Tibial nerve (tissue), 4 donors: ENCODE measurements at places on chromosomes 2 and 18. TPM values are rescaled to one million over a fixed set of nuclear protein-coding genes. Genes with fewer than 3 reads are reported as not detected.

DNA sequence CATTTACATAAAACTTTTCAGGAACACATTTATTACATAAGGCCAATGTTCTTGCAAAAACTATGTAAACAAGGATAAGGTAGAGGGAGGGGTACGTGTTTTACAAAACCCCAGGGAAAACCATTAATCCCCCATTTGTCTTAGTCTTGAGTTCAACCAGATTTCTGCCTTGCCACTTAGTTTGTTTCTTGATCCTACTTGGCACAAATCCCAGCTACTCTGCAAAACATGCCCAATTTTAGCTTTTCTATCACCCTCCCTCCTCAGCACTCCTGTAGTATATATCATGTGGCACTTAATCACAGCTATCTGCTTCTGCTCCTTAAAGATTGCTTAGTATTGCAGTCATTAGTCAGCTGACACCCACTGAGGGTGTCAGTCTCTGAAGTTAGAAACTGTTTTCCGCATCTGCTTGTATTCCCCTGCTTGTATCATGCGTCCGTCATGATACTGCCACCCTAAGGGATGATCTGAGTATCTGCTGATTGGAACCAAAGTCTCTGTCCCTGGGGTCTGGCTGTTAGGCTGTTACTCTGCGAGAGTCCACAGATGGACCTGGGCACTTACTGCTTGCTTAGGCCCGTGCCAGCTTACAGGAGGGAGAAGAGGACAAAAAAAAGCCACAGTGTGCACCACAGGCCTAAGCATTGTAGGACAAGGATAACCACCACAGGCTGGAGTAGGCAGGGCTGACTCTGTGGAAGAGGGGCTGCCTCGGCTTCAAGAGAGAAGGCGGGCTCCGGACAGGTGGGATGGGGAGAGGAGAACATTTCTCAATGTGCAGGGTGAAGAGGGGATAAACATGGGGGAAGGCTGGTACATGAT, 82.2 kb downstream of the EPAS1 start:
- no peak for DNase-seq

DNA sequence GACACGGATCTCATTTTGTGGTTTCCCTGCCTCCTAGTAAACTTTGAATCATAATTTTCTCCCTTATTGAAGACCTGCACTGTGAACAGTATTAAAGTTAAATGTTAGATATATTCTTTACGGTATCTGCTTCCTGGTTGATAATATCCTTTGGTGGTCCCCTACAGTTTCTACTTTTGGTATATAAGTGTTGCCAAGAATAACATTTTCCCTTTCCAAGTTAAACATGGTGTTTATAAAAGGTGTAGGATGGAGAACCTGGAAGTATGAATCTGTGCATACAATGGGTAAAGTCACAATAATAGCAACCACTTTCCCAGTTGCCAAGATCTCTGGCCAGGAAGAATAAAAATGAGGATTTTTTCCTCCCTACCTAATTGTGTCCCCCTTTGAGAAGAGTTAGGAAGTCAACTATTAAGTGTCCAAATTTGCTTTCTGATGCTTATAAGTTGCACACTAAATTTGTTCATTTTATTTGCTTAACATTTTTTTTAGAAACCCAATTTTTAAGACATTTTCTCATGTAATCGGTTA, 201.0 kb upstream of the STK17B start:
- DNase-seq: no peak

- no peak for DNase-seq
Observed at GRCh38 chr2:142178604-142179003, 47.8 kb upstream of the LRP1B start.

DNA sequence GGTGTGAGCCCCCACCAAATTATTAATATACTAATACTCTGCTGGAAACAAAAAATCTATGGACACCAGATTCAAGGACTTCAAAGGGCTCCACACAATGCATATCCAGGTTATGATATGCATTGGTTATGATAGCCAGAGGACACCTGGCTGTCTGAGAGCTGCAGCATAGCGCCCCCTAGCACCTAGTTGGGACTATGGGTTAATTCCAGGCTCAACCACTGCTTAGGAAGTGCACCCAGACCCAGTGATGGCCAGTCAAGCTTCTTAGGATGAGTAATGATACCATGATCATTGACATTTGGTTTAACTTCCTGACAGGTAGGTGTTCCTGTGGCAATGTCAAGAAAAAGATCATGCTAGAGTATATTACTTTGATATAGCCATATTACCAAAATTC, 3.8 kb upstream of the FRZB start:
- DNase-seq: no peak

DNA sequence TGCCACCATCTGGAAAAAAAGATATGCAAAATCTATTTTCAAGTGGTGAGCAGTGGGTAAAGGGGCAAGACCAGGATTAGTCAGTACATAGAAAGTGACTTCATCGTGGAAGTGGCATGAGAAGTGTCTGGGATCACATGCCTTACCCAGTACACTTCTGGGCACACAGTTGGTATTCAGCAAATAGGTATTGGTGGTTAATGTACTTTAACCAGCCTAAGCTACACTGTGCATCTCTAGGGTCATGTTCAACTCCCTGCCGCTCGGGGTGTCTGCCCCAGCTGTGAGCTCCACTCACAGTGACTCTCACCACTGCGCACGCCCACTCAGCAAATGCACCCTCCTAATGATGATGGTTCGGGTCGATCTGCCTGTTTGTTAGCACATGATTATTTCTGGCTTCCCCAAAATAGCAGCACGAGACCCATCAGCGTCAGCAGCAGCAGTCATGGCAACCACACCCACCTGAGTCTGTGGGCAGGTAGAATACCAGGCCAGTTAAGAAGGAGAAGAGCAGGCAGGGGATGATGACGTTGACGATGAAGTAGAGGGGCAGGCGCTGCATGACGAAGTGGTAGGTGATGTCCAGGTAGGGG, 11.1 kb downstream of the CHRNA1 start:
- no peak for DNase-seq

DNA sequence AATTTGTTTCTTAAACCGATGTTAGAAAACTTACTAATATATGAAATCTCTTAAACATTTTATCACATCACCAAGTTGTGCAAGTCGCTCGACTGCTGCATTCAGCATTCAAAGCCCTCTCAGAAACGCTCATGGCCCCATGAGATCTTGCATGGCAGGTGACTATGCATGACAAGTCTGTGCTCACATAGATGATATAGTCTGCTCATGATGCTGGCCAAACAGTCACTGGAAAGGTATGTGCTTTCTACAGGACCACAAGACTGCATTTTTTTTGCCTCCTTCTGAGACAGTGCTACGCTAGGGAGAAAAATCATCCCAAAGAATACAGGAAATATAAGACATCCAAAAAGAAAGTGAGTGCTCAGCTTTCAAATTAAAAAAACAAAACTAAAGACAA, 98.3 kb upstream of the ZBTB14 start:
- no peak for DNase-seq

DNA sequence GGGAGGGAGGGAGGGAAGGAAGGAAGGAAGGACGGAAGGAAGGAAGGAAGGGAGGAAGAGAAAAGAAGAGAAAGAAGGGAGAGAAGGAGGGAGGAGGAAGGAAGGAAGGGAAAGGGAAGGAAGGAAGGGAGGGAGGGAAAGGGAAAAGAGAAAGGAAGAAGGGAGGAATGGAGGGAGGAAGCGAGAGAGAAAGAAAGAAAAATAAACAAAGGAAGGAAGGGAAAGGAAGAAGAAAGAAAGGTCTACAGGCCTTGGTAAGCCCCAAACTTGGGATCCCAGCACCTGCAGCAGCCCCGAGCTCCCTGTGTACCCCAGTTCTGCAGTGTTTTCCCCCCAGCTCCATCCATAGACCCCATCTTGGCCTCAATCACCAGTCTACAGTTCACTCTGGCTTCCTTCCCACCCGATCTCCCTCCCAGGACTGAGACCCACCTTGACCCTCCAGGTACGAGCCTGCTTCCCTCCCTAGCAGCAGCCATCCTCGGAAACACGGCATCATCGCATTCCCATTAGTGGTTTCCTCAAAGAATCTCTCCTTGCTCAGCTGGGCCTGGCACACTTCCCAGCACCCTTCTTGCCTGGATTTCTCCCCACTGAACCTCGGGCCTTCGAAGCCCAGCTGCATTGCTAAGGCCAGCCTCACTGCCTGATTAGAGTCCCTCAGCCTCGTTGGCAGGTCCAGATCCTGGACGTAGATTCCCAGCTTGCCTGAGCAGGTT, 46.1 kb upstream of the SH3BP4 start:
- no peak for DNase-seq

DNA sequence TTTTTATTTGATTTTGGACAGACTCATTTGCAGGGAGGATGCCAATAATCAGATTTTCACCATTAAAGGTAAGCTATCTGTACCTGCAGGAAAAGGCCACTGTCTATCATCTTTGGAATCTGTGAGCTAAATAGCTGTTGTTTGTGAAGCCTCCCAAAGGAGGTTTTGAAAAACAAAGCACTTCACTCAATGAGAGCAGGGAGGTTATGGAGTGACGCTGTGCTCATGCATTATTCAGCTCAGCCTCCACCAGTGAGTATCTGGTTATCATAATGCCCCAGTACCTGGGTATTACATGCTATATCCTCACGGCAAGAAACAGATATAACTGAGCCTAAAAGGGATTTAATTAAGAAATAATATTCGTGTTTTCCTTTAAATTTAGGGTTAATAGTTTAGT, 189.6 kb upstream of the PIK3C3 start:
- DNase-seq: no peak

DNA sequence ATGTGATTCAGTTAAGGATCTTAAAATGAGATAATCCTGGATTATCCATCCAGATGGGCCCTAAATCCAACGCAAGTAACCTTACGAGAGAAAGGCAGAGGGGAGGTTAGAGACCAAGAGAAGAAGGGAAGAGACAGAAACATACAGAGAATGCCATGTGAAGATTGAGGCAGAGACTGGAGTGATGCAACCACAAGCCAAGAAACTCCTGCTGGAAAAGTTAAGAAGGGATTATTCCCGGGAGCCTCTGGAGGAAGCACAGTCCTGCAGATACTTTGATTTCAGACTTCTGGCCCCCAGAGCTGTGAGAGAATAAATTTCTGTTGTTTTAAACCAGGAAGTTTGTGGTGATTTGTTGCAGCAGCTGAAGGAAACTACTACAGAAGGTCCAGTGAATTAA, 992.7 kb downstream of the BCL11A start:
- DNase-seq: no peak

DNA sequence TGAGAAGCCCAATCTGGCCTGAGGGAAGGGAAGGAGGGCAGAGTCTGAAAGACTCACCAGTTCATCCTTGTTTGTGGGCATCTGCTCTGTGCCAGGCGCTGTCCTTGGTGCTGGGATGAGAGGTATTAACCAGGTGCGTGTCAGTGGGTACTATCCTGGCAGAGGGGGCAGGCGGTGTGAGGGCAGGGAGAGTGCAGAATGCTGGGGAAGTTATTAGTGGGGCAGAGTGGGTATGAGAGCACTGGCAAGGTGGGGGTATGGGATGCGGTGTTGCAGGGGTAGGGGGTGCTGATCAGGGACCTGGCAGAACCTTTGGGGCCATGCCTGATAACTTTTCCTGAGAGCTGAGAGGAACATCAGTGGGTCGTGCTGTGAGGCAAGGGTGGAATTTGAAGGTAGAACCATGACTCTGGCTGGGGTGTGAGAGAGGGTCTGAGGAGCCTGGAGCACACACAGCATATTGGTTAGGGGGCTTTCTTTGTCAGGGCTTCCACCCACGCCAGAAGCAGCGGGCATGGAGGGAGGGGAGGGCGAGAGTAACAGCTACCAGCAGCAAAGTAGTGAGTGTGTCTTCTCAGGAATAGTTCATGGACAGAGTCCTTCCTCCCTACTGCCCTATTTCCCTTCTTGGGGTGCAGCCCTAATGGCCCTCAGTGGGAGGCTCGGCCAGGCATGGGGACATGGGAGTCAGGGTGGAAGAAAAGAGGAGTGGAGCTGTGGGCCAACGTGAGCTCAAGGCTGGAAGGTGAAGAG, 290.7 kb downstream of the CYP26B1 start:
- no peak for DNase-seq

DNA sequence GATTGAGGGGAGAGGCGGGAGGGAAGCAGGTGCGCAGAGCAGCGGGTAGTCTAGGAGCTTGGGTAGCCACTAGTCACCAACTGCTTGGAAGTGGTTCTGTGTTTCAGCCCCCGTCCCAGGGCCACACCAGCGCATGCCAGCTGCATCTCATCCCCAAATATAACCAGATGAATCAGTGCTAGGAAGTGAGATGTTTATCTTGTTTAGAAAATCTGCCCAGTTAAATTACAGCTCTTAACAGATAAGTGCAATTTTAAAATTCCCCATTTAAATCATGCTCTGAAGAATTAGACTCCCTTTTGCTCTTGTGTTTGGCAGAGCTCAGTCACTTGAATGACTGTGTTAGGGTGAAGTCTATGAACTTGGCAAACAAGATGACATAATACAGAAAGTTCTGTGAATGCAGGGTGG, 193.8 kb downstream of the SEPTIN10 start:
- DNase-seq: no peak

DNA sequence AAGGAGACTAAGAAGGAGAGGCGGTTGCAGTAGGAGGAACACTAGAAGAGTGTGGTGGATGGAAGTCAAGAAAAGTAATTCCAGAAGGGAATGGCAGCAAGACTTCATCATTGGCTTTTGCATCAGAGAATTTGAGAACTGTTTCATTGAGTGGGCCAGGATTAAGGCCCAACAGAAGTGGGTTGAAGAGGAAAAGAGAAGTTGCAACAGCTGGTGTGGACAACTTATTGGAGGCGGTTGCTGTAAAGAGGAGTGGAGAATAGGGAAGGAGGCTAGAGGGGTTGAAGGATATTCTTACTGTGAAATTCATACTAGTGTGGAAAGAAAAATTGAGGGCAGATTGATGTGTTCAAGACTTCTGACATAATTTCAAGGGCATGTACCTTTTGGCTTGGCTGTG, 168.7 kb upstream of the FN1 start:
- DNase-seq: no peak

DNA sequence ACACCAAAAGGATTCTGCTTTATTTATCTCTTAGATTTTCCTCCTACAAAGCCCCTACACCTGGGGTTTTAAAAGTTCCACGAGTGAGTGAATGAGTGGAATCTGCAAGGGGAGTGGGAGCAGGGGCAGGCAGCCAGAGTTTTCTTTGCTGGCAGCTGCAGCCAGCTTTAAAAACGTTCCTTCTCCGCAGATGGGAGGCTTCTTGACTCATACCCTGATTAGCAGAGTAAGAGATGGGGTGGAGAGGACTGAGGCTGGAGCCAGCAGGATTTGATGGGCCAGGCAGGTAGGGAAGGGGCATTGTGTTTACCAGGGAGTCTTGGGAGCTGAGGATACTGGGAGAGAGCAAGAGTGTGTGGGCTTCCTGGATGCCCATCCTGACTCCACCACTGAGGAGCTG, 99.6 kb upstream of the TNP1 start:
- no peak for DNase-seq

- DNase-seq: no peak
Observed at GRCh38 chr2:174020026-174020425, 54.9 kb upstream of the SP3 start.

GRCh38 chr2:11326677-11327211, 17.7 kb downstream of the ROCK2 start:
- no peak for DNase-seq

- no peak for DNase-seq
Observed at GRCh38 chr18:42184685-42185477, 229.8 kb downstream of the PIK3C3 start.

- no peak for DNase-seq
Observed at GRCh38 chr2:112712903-112713584, 7.8 kb upstream of the NT5DC4 start.

VWC2L gene
- not detected for total RNA-seq

CRACDL gene
- 14.7 TPM for total RNA-seq

BCL2L11 gene
- 16.7 TPM for total RNA-seq

ABCB11 gene
- 0.63 TPM for total RNA-seq

KCNE4 gene
- 9.0 TPM for total RNA-seq

MYCN gene
- total RNA-seq: 4.1 TPM

RBM43 gene
- 13.6 TPM for total RNA-seq

C18orf54 gene
- total RNA-seq: 3.3 TPM
